WTC11 (cell line): ENCODE measurements at places on chromosomes 11 and 22. TPM values are rescaled to one million over a fixed set of nuclear protein-coding genes. Genes with fewer than 3 reads are reported as not detected.

DNA sequence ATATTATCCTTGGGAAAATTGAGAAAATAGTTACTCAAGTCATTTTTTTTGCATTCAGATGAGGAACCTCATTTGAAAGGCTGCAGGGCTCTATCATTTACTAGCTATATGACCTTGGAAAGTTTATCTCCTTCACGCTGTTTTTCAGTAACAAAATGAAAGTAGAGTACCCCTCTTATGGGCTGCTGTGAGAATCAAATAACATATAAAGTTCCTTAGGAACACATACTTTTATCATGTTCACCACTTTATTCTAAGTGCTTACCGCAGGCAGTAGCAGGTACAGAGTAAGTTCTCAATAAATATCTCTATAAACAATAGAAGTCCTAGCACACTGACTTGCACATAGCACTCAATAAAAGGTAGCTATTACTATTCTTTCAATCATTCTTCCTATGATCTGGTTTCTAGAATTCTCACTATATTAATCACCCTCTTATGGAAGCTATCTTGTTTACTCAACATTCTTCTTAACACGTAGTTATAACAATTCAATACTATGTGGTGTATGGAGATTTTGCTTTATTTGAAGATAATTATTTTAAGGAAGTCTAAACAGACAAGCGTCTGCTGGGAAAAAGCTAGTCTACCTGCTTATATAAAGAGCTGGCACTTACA, 1.9 kb downstream of the C11orf71 start:
- peak overlapping the region; percentile 99; the same call in 1 of the 2 replicates for H3K27ac ChIP-seq
- H3K4me1 ChIP-seq = peaks cover 51% of the 10 kb centered on the region
- no peak for DNase-seq
- no peaks in the 10 kb centered on the region for H3K27me3 ChIP-seq

GRCh38 chr11:61293867-61294716, 1.0 kb downstream of the VWCE start:
- DNase-seq = peak; percentile 39
- H3K27me3 ChIP-seq = peaks cover 17% of the 10 kb centered on the region

Gene ART5
- 4.5 to 8.7 TPM (median 8.1 TPM) in 3 replicates for total RNA-seq

Gene RASD2
- total RNA-seq = 2.5 to 3.1 TPM (median 3.0 TPM) in 3 replicates

- peaks cover 30% of the 10 kb centered on the region for H3K27me3 ChIP-seq
- no peaks in the 10 kb centered on the region for H3K36me3 ChIP-seq
- H3K4me3 ChIP-seq = no peak overlapping the region
- H3K4me1 ChIP-seq = 0 out of 2 replicates have a peak, but pooled peaks cover 3% of the 10 kb centered on the region
- no peak overlapping the region for H3K27ac ChIP-seq
- DNase-seq = no peak
Observed at GRCh38 chr11:43518408-43519160, 159.9 kb downstream of the TTC17 start.

- no peaks in the 10 kb centered on the region for H3K36me3 ChIP-seq
- H3K4me3 ChIP-seq = peak overlapping the region; percentile 46
- H3K27ac ChIP-seq = no peak overlapping the region
Observed at GRCh38 chr11:128689948-128690664, 3.8 kb upstream of the FLI1 start.

- H3K27ac ChIP-seq = no peak overlapping the region
- no peaks in the 10 kb centered on the region for H3K36me3 ChIP-seq
- no peaks in the 10 kb centered on the region for H3K4me1 ChIP-seq
- DNase-seq = no peak
Observed at GRCh38 chr11:87185228-87185627, 147.5 kb downstream of the TMEM135 start.

GRCh38 chr22:32801537-32802236, at the start of gene TIMP3:
TIMP3 (plus strand) TSS chr22:32801705; CDS start chr22:32802002, 297 bp downstream.
- peaks cover 56% of the 10 kb centered on the region for H3K27me3 ChIP-seq
- no peak within 1 kb of the TSS for H3K27ac ChIP-seq
- DNase-seq = peak; percentile 87
- H3K4me3 ChIP-seq = peak within 1 kb of the TSS; percentile 72
- H3K36me3 ChIP-seq = no peaks in the 10 kb centered on the region

Gene POGLUT3
- total RNA-seq = 15.3 to 17.1 TPM (median 16.0 TPM) in 3 replicates

Gene TSKU
- 24.0 to 30.3 TPM (median 24.4 TPM) in 3 replicates for total RNA-seq

DNA sequence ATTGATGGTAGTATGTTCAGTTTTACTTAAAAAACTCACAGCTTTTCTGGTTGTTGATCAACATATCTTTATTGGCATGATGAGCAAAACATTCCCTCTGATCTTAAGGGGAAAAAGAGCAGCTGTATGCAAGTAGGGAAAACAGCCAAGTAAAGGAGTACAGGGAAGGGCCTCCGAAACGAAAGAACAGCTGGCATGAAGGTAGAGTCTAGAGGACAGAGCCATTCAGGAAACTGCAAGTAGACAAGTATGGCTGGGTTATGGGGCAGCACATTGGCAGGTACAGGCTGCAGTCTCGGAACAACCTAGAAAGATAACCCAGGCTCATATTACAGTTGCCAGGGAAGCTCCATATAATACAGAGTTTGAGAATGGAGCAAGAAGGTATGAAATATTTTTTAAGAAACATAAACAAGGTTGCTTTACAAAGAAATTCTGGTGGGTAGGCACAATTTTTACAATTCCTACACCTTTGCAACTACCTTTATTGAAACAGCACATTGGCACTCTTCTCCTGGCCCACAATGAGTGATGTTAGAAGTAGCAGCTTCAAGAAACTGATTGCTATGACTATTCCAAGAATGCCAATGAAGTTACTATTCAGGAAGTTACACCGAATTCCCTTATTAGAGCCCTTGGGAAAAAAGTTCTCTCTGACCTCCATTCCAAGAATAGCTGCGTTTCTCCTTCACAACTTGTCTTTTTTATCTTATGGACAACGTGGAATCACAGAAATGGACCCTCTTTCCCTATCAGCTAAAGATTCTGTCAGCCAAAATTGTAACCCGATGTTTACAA, 45.2 kb downstream of the LGR4 start:
- H3K27me3 ChIP-seq = no peaks in the 10 kb centered on the region
- DNase-seq = no peak
- peak overlapping the region; percentile 73; the same call in 1 of the 2 replicates for H3K27ac ChIP-seq
- H3K4me1 ChIP-seq = peaks cover 42% of the 10 kb centered on the region
- H3K4me3 ChIP-seq = no peak overlapping the region
- no peaks in the 10 kb centered on the region; the same call in 1 of the 2 replicates for H3K36me3 ChIP-seq

Gene KRTAP5-8
- not detected in 3 replicates for total RNA-seq

Gene TUG1
- total RNA-seq = 94.8 to 105 TPM (median 96.2 TPM) in 3 replicates

Gene SLC22A8
- total RNA-seq = not detected in 3 replicates

GRCh38 chr11:103737747-103738146, 298.7 kb upstream of the DDI1 start:
- no peaks in the 10 kb centered on the region; the same call in 1 of the 2 replicates for H3K27me3 ChIP-seq
- no peak for DNase-seq
- H3K4me3 ChIP-seq = no peak overlapping the region
- peaks cover 38% of the 10 kb centered on the region for H3K4me1 ChIP-seq
- H3K27ac ChIP-seq = no peak overlapping the region
- no peaks in the 10 kb centered on the region for H3K36me3 ChIP-seq

GRCh38 chr11:61775106-61775505, 17.3 kb downstream of the TMEM258 start:
- no peaks in the 10 kb centered on the region; the same call in 1 of the 2 replicates for H3K36me3 ChIP-seq
- H3K27ac ChIP-seq = no peak overlapping the region
- H3K27me3 ChIP-seq = peaks cover 7% of the 10 kb centered on the region; the same call in 1 of the 2 replicates
- no peak overlapping the region for H3K4me3 ChIP-seq
- H3K4me1 ChIP-seq = peaks cover 18% of the 10 kb centered on the region
- no peak for DNase-seq

DNA sequence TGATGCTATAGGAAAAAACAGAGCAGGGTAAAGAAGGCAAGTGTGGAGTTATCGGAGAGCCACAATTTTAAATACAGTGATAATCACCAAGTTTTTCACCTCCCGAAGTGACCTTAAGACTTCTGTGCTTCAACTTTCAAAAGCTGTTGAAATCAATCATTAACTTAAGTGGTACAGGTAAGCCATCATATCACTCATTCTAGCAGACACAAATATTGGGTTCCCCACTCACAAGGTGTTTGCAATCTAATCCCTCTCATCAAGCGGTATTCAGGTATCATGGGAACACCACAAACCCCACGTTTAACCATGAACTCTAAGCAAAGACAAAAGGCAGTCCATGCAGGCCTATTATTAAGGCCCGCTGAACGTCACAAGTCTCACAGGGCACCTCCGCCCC, 26.8 kb downstream of the LARGE1 start:
- H3K4me1 ChIP-seq = peaks cover 94% of the 10 kb centered on the region
- H3K27ac ChIP-seq = peak overlapping the region; percentile 34
- no peak overlapping the region for H3K4me3 ChIP-seq

DNA sequence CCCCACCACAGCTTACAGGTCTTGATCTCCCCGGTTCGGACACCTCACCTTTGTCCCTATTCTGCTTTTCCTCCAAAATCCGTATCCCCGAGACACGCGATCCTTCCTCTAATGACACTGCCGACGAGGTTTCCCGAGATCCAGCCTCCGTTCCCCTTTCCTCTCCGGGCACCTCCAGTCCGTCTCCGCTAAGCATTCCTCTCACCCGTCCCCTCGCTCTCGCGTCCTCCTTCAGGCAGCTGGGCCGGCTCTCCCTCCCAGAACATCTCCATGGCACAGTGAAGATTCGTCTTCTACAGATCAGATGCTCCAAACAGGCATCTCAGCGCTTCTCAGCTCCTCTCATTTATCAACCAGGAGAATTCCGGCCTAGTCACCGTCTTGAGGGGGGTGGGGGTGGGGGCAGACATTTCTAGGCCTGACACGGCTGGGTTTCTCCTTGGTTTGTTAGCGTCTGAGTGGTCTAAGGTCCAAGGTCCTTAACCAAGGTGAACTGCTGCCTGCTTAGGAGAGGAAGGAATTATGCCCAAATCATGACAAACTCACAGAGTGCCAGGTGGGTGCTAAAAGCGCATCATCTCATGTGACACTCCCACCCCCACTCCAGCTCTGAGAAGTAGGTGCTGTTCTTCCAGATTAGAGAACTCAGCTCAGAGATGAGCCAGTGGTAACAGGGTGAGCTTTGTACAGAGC, at the start of gene SPTBN2:
Gene SPTBN2, minus strand, starts transcription at position 524 of the 693 bp plus-strand sequence. CDS start 7,976 bp downstream, outside the sequence.
- H3K27ac ChIP-seq = peak within 1 kb of the TSS; percentile 20
- H3K4me1 ChIP-seq = peaks cover 24% of the 10 kb centered on the region

GRCh38 chr11:554428-555226, 5.9 kb downstream of the LMNTD2 start:
- peak overlapping the region; percentile 36 for H3K4me3 ChIP-seq
- H3K4me1 ChIP-seq = peaks cover 8% of the 10 kb centered on the region
- no peak overlapping the region for H3K27ac ChIP-seq
- H3K27me3 ChIP-seq = peaks cover 24% of the 10 kb centered on the region

DNA sequence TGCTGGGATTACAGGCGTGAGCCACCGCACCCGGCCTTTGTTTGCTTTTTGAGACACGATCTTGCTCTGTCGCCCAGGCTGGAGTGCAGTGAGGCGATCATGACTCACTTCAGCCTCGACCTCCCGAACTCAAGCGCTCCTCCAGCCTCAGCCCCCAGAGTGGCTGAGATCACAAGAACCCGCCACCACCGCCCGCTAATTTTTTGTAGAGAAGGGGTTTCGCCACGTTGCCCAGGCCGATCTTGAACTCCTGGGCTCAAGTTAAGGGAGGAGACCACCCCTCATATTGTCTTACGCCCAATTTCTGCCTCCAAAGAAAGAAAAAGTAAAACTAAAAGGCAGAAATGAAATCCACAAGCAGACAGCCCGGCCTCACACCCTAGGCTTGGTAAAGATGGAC, 1.5 kb upstream of the POLA2 start:
- no peak overlapping the region for H3K27ac ChIP-seq
- peaks cover 18% of the 10 kb centered on the region for H3K4me1 ChIP-seq
- H3K4me3 ChIP-seq = no peak overlapping the region

DNA sequence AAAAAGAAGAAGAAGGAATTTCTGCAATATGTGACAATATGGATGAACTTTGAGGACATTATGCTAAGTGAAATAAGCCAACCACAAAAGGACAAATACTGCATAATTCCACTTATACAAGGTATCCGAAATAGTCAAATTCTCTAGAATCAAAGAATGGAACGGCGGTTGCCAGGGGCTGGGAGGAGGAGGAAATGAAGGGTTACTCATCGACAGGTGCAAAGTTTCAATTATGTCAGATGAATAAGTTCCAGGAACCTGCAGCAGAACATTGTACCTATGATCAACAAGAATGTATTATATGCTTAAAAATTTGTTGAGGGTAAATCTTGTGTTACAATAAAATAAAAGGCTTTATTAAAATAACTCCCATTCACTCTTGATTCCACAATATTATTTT, 49.0 kb downstream of the SC5D start:
- H3K27me3 ChIP-seq = no peaks in the 10 kb centered on the region
- no peak for DNase-seq
- no peak overlapping the region for H3K4me3 ChIP-seq
- H3K27ac ChIP-seq = no peak overlapping the region
- H3K36me3 ChIP-seq = no peaks in the 10 kb centered on the region
- H3K4me1 ChIP-seq = no peaks in the 10 kb centered on the region

DNA sequence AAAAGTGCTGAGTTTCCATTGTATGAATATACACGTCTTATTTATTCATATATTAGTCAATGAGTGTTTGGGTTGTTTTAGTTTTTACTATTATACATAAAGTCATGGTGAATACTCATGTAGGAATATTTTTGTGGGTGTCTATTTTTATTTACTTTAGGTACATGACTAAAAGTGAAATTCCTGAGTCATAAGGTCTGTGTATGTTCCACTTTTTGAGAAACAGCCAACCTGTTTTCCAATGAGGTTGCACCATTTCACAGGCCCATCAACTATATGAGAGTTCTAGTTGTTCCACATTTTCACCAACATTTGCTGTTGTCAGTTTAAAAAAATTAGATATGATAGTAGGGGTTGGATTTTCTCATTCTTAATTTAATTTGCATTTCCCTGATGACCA, 6.6 kb upstream of the OR6X1 start:
- peaks cover 6% of the 10 kb centered on the region; the same call in 1 of the 2 replicates for H3K4me1 ChIP-seq
- peaks cover 36% of the 10 kb centered on the region for H3K36me3 ChIP-seq
- H3K27me3 ChIP-seq = no peaks in the 10 kb centered on the region
- H3K4me3 ChIP-seq = no peak overlapping the region
- DNase-seq = no peak
- H3K27ac ChIP-seq = no peak overlapping the region

Gene RFPL1
- total RNA-seq = not detected in 3 replicates

DNA sequence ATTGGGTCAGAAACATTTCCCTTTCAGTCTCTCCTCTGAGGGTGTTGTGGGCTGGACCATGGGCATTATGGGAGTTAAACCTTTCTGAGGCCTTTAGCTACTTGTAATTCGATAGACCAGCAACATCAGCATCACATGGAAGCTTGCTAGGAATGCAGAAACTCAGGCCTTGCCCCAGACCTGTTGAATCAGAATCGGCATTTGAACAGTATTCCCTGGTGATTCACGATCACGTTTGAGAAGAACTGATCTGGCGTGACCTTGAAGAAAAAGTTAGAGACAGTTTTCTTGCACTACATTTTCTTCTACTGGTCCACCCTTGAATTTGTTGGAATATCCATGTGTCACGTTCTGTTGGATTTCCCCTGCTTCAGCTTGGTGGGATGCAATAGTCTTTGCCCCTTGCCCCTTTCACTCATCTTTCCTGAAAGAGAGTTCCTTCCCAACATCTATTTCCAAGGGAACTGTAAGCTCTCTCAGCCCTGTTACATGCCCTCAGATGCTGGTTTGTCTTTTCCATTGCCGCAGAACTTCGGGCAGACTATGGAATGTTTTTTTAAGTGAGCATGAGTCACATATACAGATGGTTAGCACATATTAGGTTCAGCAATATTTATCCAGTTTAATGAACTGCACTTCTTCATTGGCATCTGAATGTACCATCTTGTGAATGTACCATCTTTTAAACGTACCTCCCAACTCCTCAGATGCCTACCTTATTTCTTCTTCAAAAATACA, 23.9 kb downstream of the EHF start:
- peaks cover 7% of the 10 kb centered on the region for H3K27me3 ChIP-seq
- H3K4me3 ChIP-seq = no peak overlapping the region
- DNase-seq = no peak
- H3K27ac ChIP-seq = no peak overlapping the region
- H3K36me3 ChIP-seq = no peaks in the 10 kb centered on the region
